T-helper 22 cell (primary cell): ENCODE measurements at places on chromosomes 16 and 17.

DNA sequence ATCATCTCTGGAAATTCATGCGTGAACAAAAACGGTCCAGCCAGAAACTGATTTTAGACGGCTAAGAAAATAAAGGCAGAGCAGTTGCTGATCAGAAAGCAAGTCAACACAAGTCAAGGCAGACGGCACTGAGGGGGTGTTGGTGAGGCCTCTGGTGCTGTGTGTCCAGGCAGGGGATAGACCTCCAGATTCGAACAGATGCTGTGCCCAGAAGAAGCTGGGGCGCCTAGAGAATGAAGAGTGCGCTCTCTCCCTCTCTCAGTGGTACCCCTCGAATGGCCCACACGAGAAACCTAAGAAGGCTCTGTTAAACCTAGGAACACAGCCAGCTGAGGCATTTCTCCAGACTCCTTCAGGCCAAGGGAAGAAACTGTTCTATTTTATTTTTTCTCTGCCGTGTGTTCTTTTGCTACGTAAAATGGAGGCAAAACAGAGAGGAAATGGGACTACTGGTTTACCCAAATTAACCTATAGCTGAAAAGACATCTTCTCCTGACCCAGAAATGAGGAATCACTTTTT lies 178.3 kb downstream of the PMP22 start:
- DNase-seq, result no peak

DNA sequence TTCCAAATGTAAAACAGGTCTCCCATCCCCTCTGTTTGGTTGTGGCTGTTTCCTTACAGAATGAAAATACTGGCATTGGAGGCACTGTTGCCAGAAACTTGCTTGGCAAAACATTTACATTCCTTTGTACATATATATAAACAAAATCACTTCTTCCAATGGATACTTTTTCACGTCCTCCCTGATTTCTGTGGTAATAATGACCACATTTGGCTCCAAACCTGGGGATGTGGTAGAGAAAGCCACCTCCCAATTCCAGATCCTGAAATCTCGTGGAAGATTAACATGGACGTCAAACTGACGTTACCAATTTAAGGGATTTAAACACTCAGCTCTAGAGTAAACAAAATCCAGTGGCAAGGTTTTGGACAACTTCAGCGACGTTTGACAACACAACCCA lies 370.8 kb upstream of the ZFHX3 start:
- DNase-seq, result no peak

DNA sequence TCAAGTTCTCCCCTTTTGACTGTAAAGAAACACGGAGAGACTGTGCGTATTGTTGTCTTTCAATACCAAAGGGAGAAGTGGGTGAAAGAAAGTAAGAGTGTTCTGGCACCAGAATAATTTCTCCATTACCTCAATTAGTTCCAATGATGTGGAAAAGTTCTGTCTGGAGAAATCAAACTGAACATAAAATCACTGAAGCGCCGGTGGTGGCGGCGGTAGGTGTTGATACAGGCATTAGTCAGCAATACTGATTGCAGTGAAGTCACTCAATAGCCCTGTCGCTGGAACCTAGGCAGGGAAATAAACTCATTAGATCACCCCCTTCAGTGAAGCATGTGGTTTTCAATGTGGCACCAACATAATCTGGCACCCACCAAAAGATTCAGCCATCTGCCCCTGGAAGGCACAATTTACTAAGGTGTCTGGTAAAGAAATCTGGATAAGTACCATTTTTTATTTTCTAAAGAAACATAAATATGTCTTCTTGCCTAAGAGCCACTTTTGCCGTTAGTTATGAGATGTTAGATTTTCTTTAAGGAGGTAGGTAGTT lies 274.2 kb upstream of the SOX9 start:
- no peak for DNase-seq

GRCh38 chr17:19327031-19327783 lies 35.3 kb downstream of the B9D1 start:
- DNase-seq, result no peak

- DNase-seq, result peak; percentile 21
Observed at GRCh38 chr16:17591655-17592405, 121.1 kb upstream of the XYLT1 start.

DNA sequence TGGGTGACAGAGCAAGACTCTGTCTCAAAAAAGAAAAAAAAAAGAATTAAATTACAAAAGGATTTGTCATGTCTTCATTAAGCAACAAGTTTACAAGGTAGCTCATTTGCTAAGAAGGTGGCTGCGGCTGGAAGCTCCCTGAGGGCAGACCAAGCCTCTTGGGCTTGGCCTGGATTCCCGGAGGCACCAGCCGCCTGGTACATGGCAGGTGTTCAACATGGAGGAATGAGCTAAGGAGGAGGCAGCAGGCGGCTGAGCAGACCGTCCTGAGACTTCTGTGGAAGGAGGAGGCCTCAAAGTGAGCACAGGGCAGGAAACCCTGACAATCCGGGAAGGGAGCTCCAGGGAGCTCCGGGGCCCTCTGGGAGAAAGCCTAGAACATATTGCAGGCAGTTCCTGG lies 3.2 kb upstream of the MYLK3 start:
- no peak for DNase-seq

GRCh38 chr17:34379868-34380267 lies 16.8 kb upstream of the CCL1 start:
- DNase-seq, result no peak

GRCh38 chr17:40415390-40415789 lies 2.3 kb downstream of the TOP2A start:
- no peak for DNase-seq

- no peak for DNase-seq
Observed at GRCh38 chr16:85689285-85689949, 663 bp upstream of the GINS2 start.

DNA sequence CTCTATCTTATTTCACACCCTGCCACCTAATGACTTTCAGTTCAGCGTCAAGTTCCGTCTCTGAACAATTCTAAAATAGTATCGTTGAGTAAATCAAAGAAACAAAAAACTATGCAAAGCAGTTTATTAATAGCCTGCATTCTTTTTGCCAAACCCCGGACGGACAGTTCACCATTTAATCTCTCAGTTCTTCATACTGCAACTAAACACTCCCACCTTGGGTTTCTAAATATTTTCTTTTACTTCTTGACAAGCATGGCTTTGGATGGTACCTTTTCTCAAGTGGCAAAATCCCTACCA lies 1.2 kb downstream of the MYH11 start:
- DNase-seq, result no peak

DNA sequence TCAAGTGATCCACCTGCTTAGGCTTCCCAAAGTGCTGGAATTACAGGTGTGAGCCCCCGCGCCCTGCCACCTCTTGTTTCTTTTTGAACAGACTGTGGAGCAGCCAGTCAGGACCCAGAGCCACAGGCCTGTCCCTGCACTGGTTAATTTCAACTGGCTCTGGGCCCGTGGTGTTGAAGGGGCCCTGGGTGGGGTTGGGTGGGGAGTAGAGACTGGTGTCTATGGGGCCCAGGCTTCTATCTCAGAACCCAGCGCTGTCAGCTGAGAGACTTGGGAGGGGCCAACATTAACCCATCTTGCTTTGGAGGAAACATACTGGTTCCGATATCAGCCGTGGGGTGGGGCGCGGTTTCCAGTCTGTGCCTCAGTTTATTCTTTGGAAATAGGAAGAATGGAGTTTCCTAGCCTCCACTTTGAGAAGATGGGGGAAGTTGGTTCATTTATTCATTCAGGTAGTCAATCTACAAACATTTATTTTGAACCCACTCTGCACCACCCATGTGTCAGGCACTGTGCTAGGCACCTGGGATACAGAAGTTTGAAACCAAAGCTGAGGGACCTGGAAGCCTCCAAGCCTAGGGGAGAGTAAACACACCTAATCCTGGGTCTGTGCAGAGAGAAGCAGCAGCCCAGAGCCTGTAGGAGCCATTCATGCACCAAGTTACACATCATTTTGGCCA lies 15.5 kb upstream of the SLC4A1 start:
- no peak for DNase-seq

GRCh38 chr16:11393366-11393765 lies 48.1 kb downstream of the RMI2 start:
- DNase-seq, result no peak

DNA sequence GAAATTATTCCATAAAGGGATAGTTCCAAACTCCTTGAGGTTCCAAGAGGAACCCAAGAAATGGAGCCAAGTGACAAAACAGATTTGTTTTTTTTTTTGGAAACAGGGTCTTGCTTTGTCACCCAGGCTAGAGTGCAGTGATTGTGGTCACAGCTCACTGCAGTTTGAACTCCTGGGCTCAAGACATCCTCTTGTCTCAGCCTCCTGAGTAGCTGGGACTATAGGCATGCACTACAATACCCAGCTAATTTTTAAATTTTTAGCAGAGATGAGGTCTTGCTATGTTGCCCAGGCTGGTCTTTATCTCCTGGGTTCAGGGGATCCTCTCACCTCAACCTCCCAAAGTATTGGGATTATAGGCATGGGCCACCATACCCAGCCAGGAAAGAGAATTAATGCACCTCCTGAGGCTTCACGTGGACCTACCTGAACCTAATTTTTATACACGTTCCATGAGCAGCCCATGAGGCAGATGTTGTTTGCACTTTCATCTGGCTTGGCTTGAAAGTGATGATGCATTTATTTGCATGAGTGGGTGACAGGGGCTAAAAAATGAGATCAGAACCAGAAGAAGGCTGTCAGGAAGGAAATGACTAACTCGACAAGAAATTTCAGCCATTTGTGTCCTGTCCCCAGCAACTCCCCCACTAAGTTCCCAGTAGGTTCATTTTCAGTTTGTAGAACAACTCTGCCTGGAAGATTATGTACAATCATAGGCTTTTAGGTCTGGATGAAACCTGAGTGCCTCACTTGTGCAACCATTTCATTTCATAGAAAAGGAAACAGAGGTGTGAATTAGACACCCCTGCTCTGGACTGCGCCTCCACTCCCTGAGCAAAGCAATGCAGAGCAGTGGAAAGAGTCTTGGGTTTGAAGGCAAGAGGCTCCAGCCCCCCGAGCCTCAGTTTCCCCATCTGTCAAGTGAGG lies 10.3 kb upstream of the IRF8 start:
- no peak for DNase-seq

DNA sequence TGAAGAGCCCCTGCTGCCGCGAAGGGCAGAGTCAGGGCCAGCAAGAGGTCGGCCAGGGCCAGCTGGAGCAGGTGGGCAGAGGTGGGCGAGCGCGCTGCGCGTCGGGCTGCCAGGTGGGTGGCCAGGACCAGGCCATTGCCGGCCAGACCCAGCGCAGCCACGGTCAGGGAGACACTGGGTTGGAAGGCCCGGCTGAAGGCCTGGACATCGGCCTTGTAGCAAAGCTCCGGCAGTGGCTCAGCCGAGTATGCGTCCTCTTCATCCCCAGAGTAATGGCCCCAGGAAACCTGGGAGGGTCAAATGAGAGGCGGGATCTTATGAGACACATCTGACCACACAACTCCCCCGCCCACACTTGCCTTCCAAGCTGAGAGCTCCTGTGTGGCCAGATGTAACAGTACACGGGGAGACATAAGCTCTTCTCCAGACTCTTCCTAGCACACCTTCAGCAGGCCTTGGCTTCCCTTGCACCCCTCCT lies 1.3 kb downstream of the CCR10 start:
- no peak for DNase-seq

GRCh38 chr16:68636818-68637217 lies 8.3 kb upstream of the CDH3 start:
- DNase-seq, result no peak

GRCh38 chr16:57525761-57526160 lies 10.6 kb downstream of the CCDC102A start:
- DNase-seq, result no peak

GRCh38 chr17:39946551-39947330 lies 16.1 kb upstream of the GSDMA start:
- DNase-seq, result no peak

- no peak for DNase-seq
Observed at GRCh38 chr17:78358538-78359320, 1.1 kb downstream of the SOCS3 start.

- DNase-seq, result no peak
Observed at GRCh38 chr16:6853565-6853964, 479.1 kb upstream of the RBFOX1 start.
